ENCODE measurements at places on chromosomes 2 and 18.

DNA sequence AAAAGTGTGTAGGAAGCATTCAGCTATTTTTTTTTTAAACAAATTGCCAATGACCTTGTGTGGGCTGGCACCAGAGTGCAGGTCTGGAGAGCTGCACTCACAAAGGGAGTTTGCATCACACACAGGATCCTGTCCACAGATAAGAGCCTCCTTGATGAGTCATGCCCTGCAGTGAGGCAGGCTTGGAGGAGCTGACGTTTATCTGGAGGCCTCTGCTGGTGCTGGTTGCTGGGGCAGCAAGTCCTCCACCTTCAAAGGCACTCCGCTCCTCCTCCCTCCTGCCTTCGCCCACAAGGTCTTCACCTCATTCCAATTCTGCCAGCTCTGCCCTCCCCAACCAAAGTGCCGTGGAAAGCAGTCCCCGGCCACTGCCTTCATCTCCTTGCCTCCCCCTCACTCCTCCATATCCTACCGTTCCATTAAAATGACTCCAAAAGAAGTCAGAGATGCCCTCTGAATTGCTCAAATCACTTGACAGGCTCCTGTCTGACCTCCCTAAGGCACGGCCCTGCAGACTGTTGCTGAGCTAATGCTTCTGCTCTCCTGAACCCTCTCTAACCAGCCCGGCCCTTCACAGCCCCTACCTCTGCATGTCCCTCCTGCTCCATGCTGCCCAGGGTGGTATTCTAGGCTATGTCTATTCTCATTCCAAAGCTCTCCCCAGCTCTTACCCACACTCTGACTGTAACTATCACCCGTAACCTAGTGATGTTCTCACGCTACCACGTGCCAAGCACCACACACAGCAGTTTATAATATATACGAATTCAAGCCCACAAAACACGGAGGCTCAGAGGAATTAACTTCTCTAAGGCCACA lies 30.9 kb downstream of the LONRF2 start:
- DNase-seq = peak; percentile 94

GRCh38 chr2:101003278-101003775 lies 1.2 kb downstream of the RPL31 start:
- DNase-seq = no peak

DNA sequence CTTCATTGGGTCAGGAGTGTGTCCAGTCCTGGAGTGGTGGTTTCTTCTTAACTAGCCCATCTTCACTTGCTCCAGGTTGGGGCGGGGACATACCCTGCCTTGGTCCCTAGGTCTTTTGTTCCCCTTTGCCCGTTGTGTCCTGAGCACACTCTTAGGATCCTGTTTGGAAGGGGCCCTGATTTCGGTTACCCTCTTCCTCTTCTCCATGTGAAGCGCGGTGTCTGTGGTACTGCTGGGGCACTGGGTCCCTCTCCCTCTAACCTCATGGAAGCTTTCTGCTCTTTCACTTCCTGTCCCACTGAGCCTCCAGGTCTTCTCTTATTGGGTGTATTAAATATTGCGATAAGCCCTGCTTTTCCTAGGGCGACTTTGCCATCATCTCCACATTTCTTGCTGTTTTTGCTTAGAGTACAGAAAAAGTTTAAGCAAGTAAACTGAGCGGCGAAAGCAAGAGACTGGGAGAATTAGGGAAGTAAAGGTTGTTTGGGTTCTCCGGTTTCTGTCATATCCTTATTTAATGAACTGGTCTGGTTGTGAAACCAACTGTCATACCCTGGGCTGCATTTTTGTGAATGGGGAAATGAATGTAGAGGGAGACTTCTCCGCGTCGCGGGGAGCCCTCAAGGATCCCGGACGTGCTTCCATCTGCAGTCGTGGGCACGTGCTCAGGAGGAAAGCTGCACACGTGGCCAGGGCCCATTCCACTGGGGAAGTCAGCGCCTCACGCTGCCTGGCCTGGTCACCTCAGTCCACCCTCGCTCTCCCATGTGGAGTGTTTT lies 73.8 kb upstream of the B3GNT7 start:
- peak; percentile 91 for DNase-seq

DNA sequence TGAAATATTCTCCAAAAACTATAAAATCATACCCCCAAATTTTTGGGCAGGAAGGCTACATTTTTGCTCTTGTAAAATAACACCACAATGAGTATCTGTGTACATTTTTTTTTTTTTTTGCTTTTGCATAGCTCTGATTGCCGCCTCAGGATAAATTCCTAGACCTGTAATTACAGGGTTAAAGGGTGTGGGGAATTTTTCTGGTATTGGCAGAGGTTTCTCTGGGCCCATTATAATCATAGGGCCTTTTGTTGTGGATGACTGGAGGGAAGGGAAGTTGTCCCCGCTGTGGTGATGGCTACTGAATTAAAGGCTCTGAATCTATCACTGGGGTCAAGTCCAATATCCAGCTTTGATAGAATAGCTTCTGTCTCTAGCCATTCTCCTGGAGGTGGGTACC lies 26.6 kb downstream of the CCDC195 start:
- no peak for DNase-seq

GRCh38 chr2:25692143-25692542 lies 18.8 kb upstream of the DTNB start:
- no peak for DNase-seq

DNA sequence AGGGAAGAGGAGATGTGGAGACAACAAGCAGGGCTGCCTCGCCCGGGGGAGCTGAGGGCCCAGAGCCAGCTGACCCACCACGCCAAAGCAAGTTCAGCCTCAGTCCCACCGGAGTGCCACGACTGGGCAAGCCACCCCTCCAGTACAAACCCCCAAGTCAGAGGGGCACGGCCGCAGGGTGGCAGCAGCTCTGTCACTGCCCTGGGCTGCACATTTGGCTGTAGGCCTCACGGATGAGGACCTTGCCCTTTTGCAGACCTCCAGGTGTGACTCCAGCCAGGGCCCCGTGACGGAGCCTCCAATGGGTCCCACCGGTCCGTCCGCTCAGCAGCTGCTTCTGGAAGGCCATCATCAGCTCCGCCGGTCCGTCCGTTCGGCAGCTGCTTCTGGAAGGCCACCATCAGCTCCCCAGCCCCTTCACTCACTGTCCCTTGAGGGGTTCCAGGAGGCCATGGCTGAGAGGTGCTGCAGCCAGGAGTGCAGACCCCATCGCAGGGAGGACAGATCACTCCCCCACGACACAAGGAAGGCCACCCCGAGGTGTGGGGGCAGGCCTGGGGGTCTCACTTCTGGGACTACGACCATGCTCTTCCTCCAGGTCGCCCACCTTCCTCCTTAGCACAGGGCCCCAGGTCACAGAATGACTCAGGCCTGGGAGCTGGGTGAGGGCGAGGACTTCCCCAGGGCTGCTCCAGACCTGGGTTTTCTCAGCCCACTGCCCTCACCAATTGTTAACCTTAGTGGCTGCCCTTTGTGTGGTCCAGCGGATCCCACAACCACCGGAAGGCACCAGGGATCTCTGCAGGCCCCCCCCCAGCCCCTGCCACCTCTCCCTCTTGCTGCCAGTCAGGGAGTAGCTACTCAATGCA lies 24.6 kb upstream of the STK25 start:
- no peak for DNase-seq

GRCh38 chr2:51959696-51960095 lies 927.8 kb upstream of the NRXN1 start:
- no peak for DNase-seq

DNA sequence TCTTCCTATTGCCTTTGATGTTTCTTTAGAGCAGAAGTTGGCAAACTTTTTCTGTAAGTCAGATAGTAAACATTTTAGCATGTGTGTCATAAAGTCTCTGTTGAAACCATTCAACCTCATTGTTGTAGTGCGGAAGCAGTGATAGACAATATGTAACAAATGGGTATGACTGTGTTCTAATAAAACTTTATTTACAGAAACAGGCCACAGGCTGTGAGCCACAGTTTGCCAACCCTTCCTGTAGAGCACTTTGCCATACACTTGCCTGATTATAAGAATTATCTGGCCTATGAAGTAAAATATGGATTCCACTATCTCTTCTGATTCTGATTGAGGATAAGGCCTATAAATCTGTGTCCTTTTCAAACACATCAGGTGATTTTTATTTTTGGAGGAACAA lies 237.4 kb downstream of the DOK6 start:
- no peak for DNase-seq

DNA sequence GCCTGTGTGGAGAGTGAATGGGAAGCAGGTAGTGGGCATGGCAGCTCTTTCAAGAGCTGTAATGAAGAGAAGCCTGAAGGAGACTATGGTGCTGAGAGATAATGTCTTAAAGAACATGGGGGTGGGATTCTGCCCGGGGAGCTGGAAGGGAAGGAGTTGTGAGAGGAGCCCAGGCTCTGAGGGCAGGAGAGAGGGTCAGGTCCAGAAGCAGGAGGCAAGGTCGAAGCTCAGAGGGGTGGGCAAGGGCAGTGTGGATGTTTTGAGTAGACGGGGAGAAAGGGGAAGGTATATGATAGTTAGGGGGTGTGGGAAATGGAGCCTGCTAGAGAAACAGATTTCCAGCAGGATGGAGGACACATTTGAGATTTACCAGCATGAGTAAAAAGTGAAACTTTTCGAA lies 2.1 kb downstream of the CAPN10 start:
- DNase-seq = no peak

DNA sequence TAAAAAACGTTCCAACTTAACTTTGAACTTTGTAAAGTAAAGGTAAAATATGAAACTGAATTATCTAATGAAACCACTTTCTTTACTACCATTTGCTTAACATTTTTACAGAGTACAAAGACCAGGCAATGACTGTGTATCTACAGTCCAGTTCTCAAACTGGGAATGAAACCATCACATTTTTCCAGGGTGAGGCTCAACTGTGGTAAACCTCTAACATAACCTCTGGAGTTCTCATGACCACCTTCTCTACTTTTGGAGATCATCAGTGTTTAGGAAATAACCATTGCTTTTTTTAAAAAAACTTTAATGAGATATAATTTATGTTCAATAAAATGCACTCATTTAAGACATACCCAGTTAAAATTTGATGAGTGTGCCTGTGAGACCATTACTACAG lies 223.5 kb downstream of the RNF152 start:
- no peak for DNase-seq

GRCh38 chr2:196217116-196217515 lies 45.7 kb upstream of the STK17B start:
- DNase-seq = no peak

- DNase-seq = no peak
These were observed 116.9 kb upstream of the FHL2 start for GRCh38 chr2:105515581-105516415.

GRCh38 chr18:77073336-77074093 lies 59.1 kb downstream of the MBP start:
- no peak for DNase-seq

- DNase-seq = no peak
These were observed 104.5 kb downstream of the OSBPL6 start for GRCh38 chr2:178298785-178299212.

DNA sequence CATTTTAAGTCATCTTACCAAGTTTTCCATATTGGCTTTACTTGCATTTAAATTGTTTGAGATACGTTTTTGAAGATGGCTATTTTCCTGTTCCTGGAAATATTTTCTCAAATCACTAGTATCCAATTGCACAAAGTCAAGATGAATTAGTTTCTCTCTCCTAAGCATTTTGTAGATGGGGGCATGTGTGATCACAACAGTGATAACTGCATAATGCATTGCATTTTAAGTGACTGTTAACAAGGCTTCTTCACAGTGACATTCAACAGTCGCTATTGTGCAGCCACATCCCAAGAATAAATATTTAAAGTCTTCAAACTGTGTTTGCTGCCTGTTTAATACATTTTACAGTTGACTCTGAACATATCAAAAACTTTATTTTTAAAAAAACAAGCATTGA lies 694.2 kb upstream of the CDH7 start:
- DNase-seq = no peak

DNA sequence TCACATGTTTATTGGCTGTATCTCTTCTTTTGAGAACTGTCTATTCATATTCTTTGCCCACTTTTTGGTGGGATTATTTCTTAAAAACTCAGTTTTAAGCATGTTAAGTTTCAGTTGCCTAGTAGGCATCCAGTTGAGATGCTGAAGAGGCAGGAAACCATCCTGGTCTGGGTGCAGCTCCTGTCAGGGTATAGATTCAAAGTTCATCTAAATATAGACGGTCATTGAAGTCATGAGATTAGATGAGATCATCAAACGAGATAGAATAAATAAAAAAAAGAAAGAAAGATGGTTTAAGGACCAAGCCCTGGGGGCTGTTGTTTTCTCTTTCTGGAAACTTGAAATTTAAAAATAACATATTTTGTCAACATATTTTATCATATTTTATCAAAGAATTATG lies 9.2 kb upstream of the DNAH7 start:
- DNase-seq = no peak

DNA sequence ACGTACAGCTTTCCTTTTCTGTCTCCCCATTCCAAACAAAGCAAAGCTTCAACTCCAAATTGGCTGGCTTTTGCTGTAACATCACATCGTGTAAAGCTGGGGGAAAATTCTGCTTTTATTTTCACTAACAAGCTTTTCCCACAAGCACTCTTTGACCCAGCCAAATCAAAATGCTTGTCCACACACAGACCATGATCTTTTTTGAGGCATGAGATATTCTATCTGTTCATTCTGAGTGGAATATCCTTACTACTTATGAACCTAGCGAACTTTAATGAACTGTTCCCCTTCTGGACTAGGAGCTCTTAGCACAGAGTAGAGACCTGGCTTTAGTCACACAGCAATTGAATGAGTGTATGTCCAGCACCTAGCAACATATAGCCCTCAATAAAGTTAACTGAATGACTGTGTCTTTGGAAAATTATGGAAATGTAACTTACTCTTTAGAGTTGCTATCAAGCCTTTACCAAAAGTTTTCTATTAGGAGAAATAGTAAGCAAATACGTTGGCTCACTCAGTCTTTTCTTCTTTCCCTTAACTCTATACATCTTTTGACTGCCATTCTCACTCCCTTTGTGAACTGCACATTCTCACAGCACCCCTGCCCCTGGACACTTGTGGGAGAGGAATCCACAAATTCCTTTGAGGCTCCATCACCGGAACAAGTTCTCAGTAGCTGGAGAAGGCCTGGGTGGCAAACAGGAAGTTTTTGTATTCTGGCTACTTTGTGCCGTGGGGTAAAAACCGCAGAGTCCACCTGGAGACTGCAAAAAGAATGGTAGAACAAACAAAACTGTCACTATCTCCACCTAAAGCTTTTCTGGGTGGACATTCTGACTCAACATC lies 1.3 kb upstream of the UBE2E3 start:
- no peak for DNase-seq

DNA sequence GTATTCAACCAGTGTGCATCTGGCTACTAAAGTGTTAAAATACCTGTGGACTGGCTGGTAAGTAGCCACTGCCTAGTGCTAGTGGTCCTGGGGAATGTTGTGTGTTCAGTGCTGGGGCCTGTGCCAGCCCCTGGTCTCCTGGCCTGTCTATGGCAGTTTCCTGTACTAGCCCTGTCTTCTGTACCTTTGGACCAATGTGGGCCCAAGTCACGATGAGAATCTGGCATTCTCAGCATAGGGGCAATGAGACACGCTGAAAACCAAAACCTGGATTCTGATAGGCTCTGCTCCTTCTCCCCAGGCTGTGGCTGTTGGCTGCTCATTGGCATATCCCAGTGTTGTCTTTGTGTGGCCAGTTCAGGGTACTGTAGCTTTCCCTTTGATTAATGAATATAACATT lies 170.4 kb downstream of the PTPRM start:
- DNase-seq = no peak
